Forelimb muscle (tissue), 1 donor: ENCODE measurements at places on chromosomes 5 and 9.

- no peak for DNase-seq
These were observed 19.0 kb upstream of the LHFPL2 start for GRCh38 chr5:78667461-78668103.

DNA sequence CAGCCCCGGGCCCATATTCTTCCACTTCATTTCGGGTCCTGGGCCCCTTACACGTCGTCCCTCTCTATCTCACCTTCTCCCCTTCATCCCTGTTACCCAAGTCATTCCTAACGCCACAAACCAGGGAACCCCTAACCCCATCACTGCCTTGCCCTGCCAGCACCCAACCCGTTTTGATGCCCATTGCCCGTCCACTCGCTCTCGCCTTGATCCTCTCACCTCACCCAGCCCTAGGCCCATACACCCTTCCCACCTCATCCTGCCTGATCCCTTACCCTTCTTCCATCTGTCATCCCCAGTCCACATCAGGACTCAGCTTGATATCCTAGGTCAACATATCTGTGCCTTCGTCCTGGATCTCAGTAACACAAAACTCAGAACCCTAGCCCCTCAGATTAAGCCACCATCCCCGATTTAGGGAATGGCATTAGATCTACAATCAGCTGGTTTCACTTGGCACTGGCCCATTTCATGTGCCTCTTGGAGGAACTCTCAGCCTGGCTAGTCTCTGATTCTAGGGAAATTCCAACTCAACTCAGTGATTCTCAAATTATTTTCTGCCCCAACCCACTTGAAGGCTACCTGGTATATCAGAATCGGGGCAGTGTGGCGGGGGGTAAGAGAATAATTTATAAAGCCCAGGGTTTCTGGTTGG is 489 bp downstream of the CHMP5 start:
- DNase-seq = no peak

DNA sequence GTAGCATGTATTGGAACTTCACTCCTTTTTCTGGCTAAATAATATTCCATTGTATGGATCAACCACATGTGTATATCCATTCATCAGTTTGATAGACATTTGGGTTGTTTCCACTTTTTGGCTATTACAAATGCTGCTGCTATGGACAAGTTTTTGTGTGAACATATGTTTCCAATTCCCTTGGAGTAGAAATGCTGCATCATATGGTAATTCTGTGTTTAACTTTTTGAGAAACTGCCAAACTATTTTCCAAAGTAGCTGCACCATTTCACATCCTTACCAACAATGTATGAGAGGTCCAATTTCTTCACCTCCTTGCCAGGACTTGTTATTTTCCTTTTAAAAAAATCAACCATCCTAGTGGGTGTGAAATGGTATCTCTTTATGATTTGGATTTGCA is 8.4 kb downstream of the FRRS1L start:
- DNase-seq = no peak

DNA sequence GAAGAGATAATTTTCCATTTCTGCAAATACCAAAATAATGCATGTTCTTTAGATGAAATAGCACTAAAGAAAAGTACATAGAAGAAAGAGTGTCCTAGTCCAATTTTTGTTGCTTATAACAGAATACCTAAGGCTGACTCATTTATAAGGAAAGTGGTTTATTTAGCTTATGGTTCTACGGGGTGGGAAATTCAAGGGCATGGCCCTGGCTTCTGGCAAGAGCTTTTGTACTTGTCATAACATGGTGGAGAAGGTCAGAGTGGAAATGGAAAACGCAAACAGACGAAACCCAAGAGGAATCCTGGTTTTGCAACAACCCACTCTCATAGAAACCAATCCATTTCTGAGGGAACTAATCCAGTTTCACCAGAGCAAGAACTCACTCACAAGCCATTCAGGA is 283.7 kb downstream of the CSNK1G3 start:
- DNase-seq = no peak

- DNase-seq = no peak
These were observed at the start of gene FUT7 for GRCh38 chr9:137031904-137032640. Gene FUT7, minus strand, starts transcription at chr9:137032088. Its CDS starts 97 bp downstream, at chr9:137031991.

DNA sequence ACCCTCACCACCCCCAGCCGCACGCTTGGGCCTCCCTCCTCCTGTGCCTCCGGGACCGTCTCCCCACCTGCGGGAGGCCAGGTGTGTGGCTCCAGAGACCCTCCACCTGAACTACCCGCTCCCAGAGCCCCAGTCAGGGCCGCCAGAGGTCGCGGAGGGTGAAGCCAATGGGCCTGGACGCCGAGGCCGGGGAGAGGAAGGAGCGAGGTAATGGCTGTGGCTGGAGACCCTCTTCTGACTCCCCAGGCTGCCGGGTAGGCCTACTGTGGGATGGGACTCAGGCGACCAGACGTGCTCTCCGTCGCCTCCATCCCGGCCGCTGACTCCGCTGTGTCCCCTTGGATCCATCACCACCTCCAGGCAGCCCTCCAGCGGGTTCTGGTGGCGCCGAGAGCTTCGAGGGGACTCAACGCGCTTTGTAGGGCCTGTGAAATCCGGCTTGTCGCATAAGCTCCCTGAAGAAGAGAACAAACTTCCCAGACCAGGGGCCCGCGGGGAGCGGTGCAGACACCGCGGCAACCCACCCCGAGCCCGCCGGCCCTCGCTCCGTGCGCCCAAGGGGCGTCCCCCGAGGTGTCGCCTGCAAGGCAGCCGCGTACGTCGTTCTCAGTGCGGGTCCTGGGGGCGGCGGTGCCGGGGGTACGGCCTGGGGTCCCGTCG is 12.6 kb downstream of the IRX2 start:
- DNase-seq = no peak

DNA sequence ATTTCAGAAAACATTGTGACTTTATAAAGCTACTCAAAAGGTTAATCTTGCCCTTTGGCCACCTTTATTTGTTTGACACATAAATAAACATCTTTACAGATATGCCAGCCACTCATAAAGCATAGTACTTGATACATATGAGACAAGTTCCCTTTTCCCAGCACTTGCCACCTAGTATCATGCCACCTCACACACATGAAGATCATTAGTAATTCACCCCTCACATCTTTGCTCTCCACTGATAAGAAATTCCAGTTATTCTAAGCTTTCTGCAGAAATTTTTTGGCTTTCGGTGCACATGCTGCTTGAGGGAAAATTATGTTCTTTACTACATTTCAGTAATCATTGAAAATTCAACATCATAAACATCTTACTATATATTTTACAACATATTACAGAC is 59.1 kb downstream of the DEPDC1B start:
- no peak for DNase-seq

DNA sequence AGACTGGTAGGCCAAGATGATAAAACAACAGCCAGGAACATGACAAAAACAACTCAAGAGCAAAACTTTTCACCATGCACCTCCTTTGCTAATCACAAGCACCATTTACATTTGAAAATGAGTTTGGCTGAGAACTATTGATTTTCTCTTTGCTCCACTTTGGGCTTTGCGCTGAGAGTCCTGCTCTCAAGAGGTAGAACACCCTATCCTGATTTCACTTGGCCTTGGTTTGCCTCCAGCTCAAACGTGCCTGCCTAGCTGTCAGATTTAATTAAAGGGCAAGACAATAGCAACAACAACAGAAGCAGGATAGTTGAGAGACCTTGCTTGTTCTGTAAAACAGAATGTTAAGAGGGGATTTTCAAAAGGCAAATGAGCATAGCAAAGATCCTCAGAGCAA is 128.2 kb upstream of the ASTN2 start:
- no peak for DNase-seq

DNA sequence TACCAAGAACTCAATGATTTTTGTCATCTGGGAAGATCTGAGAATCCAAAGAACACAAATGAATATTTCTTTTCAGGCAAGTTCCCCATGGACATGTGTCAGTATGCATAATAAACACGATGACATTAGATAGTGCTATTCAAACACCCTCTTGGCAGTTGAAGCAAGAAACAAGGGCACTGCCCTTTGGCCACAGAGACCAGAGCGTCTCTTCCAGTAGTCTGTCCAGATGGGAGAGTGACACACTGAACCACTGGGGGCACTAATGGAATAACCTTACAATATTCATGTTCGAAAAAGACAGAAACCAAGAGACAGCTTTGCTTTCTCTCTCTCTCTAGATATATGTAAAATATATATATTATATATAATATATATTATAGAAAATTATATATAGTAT is 301.9 kb downstream of the CTNND2 start:
- DNase-seq = no peak

DNA sequence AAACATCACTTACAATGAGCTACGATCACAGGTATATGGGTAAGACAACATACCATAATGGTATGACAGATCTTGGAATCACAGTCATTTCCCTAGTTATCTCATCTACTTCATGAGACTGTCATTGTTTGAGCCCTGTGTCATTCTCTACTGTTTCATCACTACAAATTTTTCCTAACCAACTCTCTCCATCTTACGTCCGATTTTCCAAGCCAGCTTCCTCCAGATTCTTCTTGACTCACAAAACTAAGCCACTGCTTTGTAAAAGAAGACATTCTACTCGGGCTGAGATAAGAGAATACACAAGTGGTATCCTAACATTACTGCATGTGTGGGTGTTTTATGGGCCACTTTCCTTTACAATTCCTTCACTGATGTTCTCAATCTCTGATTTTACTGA is 49.6 kb downstream of the SERINC5 start:
- no peak for DNase-seq

GRCh38 chr9:129278391-129279237 is 100.6 kb upstream of the IER5L start:
- no peak for DNase-seq

- DNase-seq = no peak
These were observed 81.0 kb downstream of the ESM1 start for GRCh38 chr5:54904425-54904824.

DNA sequence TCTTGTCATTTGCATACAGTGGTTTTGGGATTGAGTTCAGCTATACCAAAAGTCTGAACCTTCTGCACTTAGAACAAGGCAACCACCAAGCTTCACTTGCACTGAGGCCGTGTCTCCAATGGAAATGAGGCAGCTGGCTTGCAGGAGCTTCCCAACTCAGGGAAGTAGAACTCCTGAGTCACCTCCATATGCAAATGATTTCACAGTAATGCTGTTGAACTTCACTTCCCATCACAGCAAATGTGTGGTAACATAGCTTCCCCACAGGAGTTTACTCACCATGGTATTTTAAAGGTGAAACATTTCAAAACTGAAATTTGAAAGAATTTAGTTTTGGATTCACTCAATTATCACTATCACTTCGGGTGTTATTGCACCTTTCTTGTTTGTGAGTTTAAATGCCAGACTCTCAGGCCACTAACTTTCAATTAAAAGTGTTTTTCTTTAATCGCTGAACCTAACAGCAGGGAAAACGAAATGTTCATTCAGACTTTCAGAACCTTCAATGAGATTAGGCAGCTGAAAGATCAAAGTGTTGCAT is 9.0 kb downstream of the CD274 start:
- DNase-seq = no peak
